ENCODE measurements at places on chromosomes 16 and 17. TPM values are rescaled to one million over a fixed set of nuclear protein-coding genes. Genes with fewer than 3 reads are reported as not detected.

GRCh38 chr16:67562918-67563707, 787 bp downstream of the CTCF start:
- no peak for DNase-seq

DNA sequence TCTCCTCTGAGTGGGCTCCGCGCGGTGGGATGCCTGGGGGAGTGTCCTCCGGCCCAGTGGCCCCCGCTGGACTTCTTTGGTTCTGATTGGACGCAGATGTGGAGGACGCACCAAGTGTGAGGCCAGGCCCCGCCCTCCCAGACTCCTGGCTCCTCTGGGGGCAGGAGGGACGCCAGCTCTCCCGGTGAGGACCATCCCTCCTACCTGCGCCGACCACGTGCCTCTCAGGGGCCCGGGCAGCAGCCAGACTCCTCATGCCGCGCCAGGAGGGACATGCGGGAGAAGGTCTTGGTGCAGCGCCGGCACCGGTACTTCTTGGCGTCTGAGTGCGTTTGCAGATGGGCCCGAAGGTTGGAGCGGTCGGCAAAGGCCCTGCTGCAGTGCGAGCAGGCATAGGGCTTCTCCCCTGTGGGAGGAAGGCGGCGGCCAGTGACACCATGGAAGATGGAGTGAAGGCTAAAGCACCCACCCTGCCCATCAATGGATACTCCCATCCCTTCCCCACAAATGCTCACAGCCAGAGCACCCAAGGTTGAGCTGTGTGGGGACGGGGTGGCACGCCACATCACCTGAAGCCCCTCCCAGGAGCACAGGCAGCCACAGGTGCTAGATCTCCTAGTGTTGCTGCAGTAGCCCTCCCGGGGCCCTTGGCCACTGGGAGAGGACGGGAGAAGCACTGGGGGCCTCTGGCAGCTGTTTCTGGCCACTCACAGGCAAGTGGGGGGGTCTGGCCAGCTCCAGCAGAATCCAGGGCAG, 7.9 kb downstream of the SNAI3 start:
- DNase-seq, result no peak

- no peak for DNase-seq
These were observed 39.3 kb downstream of the CYB561 start for GRCh38 chr17:63406689-63407330.

Gene HBQ1
- not detected for total RNA-seq

DNA sequence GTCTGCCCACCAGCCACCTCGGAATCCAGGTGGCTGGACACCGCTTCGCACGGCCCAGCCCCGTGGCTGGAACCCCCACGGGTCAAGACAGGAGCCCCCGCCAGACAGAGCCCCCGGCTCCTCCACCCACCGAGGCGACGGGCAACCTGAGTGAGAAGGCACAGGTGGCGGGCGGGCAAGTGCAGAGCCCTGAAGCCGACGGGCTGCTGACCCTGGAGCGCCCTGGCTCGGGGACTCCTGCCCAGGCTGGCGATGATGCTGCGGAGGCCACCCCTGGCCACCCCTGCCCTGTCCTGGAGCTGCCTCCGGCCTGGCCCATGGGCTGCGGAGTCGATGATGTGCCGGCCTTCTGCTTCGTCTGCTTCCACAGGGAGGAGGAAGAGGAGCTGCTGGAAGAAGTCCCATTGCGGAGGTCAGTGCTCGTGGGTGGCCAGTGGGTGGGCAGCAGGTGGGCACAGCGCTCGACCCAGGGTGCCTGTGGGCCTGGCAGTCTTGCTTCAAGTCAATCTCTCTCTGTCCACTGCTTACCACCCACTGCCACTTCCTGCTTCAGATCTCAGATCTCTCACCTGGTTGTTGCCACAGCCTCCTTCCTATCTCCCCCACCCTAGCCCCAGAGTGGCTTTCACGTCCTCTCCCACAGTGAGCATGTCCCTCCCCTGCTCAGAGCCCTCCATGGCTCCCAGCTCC, 33.1 kb upstream of the SBK1 start:
- no peak for DNase-seq

DNA sequence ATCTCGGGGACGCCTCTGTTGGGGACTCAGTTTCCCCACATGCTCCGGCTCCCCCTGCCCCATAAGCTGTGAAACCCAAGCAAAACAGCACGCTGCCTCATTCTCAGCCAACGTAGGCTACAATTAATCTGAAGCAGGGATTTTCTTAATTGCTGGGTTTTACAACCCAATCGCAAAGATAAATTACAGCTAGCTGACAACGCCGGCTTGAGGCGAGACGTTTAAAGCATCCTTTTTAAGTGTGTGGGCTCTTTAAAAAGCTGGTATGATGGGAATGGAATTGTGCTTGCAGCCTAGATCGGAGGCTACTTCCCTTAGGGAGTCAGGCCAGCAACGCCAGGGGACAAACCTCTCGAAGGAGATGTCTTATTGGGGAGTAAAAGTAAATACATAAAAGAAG, 185.3 kb downstream of the ZNF423 start:
- no peak for DNase-seq

GRCh38 chr17:64749306-64749705, 87.2 kb upstream of the SMURF2 start:
- DNase-seq, result no peak

DNA sequence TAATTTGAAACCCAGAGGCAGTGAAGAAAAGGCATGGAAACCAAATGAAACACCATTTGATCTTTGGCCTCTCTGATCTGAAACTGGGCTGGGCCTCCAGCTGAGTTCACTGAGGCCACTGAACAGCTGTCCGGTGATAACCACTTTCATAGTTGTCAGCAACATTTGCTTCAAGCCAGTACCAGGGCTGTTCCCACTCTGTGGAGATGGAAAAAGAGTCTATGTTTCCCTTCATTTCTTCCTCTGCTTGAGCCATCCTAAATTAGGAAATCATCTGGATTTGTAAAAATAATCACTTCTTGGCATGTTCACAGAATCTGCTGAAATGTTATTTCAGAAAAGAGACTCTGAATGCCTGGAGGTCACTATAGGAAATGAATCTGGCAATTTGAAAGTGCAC, 119.3 kb downstream of the STX8 start:
- DNase-seq, result no peak

DNA sequence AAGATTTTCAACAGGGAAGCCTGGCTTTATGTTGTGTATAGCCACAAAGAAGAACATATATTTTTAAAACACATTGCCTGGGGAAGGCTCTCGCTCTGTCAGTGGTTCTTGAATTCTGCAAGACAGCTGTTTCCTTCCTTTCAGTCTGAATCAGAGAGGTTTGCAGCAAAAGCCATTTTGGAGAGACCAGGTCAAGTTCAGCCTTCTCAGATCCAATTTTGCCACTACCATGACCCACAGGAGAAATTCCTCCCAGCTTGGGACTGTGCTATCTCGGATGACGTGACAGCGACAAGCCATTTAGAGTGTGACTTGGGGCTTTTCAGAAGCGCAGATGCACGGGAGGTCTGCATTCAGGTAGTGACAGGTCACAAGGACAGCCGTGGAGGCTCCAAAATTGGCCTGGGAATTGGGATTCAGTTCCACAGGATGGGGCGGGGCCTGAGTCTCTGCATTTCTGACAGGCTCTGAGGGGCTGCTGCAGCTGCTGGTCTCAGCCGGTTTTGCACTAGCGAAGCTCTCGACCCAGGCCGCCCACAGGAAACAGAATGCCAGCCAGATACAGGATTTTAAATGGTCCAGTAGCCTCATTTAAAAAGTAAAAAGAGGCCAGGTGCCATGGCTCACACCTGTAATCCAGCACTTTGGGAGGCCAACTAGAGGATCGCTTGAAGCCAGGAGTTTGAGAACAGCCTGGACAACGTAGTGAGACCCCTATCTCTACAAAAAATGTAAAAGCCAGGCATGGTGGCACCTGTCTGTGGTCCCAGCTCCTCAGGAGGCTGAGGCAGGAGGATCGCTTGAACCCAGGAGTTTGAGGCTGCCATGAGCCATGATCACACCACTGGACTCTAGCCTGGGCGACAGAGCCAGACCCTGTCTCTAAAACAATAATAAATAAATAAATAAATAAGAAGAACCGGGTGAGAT, 196.6 kb upstream of the CIBAR2 start:
- DNase-seq, result no peak

Gene KRT40
- not detected for total RNA-seq

Gene ZNF385C
- total RNA-seq, result 0.49 TPM

DNA sequence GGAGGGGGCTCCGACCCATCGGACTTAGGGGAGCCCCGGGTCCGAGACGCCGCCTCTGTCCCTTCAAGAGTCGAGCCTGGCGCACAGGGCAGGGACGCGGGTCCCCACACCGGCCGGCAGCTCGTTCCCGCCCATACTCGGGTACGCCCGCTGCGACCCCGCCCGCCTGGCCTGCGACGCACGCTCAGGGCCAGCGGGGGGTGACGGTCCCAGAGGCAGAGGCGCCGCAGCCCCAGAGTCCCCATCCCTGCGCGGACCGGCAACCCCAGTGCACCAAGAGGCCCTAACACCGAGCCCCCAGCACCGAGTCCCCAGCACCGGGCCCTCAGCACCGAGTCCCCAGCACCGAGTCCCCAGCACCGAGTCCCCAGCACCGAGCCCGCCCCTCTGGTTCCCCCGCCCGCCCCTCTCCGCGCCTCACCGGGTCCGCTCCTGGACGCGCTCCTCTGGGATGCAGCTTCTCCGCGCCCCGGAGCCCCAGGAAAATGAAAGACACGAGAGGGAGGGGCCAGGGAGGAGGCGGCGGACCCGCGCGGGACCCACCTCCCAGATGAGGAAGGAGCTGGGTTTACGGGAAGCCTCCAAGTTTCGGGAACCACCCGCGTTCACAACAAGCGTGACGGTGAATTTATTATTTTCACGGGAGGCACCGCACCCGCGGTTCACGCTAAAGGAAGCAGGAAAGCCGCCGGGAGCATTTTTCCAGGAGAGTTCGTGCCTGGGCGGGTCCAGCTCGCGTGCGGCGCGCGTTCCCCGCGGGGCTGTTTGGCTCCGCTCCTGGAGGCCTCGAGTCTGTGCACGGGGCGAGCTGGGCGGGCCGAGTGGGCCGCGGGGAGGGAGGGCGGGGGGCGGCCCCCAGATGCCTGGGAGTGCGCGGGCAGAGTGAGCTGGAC, at the start of gene SECTM1:
SECTM1 (minus strand) TSS at position 488 of the 893 bp plus-strand sequence. CDS start 6,526 bp downstream, outside the sequence.
- DNase-seq, result no peak

DNA sequence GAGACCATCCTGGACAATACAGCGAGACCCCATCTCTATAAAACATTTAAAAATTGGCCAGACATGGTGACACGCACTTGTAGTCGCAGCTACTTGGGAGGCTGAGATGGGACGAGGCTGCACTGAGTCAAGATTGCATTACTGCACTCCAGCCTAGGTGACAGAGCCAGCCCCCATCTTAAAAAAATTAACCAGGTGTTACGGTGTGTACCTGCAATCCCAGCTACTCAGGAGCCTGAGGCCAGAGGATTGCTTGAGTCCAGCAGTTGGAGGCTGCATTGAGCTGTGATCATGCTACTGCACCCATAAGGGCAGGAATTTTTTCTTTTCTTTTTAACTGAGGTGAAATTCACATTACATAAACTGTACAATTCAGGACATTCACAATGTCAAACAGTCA, 16.9 kb upstream of the TMC7 start:
- no peak for DNase-seq

DNA sequence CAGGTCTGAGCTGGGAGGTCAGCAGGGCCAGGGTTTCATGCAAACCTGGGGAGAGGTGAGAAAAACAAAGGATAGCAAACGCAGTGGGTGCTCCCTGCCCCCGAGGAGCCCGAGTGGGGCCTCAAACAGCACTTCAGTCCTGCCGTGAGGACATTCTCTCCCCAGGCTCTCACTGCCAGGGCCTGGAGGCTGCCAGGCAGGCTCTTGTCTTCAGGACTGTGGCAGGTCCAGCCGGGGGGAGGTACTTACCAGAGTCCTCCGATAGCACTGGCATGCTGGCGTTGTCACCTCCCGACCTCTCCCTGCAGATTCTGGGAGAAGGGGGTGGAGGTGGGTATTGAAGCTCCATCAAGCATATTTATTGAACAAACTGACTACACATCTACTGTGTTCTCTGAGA, 1.3 kb downstream of the MPP3 start:
- no peak for DNase-seq

Gene SOX15
- total RNA-seq, result 44.4 TPM

Gene ITPRIPL2
- total RNA-seq, result 71.2 TPM

DNA sequence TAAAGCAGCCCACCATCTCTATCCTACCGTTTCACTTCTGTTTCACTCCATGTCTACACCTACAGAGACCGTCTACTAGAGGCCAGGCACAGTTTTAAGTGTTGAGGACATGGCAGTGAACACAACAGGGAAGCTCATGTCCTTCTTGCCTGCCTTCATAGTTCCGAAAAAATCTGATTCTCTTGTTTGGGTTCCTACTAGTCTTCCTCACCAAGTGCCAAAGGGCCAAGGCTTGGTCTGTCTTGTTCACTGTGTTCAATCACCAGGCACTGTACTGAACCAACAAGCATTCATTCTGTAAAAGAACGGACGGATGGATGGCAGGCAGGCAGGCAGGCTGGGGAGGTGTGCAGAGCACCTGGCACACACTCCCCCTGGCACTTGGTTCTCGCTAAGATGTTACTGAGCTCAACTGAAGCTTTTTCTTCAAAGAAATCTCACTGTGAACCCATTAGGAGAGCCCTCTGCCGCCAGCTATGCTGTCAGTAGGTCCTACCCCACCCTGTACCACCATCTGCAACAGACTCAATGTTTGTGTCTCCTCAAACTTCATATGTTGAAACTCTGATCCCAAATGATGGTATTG, 2.5 kb downstream of the DEXI start:
- DNase-seq, result no peak

Gene OTOP3
- total RNA-seq, result 0.74 TPM

GRCh38 chr16:68349838-68350410, 39.1 kb downstream of the PRMT7 start:
- no peak for DNase-seq

GRCh38 chr16:56841233-56841632, 23.8 kb upstream of the SLC12A3 start:
- no peak for DNase-seq

DNA sequence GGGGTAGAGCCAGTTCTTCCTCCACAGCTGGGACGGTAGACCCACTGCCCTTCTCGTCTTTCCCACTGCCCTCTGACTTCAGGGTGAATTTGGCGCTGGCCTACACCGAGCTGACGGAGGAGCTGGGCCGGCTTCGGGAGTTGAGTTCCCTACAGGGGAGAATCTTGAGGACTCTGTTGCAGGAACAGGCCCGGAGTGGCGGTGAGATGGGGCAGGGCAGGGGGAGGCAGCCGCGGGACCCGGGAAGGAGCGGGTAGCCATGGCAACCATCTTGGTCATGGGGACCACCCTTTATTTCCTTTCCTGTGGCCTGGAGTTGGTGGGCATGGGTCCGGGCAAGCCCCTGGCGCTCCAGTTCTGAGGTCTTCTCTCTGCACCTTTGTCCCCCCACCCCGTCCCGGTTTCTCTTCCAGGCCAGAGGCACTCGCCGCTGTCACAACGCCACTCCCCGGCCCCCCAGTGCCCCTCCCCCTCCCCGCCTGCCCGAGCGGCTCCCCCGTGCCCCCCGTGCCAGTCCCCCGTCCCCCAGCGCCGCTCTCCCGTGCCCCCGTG, 14.4 kb downstream of the TBKBP1 start:
- no peak for DNase-seq

DNA sequence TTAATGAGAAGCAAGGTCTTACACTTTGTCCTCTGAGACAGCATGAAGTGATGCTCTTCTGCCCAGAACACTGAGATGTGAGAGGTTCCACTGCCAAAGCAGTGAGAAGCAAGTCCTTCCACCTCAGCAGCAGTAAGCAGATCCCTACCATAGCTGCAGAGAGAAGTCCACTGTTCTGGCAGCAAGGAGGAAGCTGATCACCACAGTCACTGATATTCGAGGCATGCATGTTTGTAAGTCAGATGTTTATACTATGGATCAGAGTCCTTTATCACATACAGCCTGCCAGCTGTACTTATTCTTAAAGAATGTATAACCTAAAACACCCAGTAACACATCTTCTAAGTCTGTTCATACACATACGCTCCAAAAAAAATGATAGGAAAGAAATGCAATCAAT, 18.2 kb upstream of the METTL2A start:
- no peak for DNase-seq

All from vagina (tissue), 2 donors.